Activated CD4-positive, CD25-positive, alpha-beta regulatory T cell treated with anti-CD3 and anti-CD28 coated beads, Interleukin-2, amount 50 U/mL, for 16 hours (primary cell): ENCODE measurements at places on chromosomes 11 and 22.

GRCh38 chr22:43925433-43926348, 2.1 kb downstream of the PNPLA3 start:
- DNase-seq: no peak

DNA sequence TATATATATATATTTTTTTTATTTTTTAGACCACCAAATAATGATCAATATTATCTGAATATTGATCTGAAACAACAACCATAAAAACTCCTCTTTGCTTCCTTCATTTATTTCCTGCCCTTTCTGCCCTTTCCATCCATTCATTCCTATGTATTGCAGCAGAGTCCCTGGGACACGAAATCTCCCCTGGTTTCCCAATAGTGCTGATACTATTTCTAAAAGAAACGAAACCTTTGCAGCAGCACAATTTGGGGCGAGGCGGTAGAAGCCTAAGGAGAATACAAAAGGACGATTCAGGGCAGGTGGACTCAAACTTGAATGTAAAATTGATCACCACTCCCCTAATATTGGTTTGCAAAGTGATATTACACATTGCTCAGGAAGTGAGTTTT, 16.9 kb upstream of the AMOTL1 start:
- no peak for DNase-seq

DNA sequence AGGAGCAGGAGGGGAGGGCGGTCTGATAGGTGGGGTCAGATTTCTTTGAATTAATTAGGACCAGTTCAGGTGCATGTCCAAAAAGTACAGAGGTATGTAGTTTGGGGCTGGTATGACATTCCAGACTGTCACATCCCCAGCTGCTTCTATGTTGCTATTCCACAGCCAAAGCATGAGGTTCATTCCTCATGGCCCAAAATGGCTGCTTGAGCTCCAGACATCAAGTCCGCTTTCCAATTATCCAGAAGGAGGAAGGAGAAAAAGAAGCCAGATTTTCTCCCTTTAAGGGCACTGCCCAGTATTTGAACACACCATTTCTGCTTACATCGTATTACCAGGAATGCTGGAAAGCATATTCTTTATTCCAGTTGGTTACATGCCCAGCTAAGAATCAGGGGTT, 58.0 kb upstream of the CD82 start:
- no peak for DNase-seq

DNA sequence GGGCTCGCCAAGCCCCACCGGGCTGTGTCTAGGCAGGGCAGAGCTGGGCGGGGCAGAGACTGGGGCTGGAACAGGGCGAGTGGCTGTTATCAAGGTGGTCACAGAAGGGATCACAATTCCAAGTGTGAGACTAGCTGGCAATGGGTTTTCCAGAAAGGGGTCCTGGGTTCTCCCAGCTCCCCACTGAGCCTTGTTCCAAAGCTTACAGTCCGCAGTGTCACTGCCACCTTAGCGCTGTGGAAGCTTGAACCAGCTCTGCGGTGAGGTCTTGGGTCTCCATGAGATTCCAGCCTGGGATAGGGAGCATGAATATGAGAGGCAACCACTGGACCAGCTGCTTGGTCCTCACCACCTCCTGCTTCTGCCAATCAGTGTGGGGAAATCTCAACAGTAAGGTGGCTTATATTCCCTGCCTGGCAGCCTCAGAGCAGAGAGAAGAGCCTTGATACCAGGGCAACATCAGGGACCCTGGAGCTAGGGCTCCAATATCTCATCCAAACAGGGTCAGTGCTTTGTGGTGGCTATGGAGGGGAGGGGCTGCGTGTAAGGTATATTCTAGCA, 831 bp downstream of the CD44 start:
- no peak for DNase-seq

GRCh38 chr22:42292732-42293520, 22.5 kb upstream of the TCF20 start:
- no peak for DNase-seq

DNA sequence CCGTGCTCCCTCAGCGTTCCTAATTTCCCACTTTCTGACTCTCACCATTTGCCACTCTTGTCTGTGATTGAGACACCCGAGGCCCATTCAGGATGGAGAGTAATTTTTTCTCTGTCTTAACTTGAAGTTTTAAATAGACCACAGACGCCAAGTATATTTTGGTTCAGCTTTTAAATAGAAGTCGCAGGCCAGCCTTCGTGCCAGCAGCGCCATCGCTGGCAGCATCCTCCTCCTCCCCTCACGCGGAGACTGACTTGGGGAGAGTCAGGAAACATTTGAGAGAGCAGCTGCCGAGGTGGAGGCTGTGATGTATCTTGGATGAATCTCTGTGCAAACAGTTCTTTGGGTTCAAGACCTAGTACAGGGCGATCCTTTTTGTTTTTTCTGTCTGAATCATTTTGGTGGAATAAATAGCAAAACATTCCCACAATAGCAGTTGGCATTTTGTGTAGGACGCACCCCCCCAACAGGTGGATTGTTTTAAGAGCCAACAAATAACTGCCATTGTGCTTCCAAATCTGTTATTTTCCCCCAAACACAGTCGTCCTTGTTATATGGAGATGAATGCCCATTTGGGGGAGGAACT, 889 bp upstream of the DMC1 start:
- DNase-seq: peak; percentile 1

DNA sequence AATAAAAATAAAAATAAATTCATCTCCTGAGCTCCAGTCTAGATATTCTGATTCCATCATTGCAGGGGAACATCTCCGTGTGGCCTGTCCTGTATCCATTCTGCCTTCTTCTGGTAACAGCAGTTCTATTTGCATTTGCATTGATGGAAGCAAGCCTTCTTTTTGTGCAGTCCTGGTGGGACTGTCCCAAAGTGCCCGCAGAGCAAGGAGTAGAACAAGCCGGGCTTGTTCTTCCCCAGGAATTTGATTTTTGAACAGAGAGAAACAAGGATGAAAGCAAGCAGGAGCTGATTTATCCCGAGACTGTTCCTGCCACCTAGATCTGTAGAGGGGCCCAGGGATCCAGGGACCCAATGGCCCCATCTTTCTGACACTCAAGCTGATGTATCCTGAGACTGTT, 65.4 kb downstream of the SYN3 start:
- no peak for DNase-seq

GRCh38 chr11:33709466-33709865, 8.8 kb upstream of the C11orf91 start:
- no peak for DNase-seq

GRCh38 chr11:11459578-11459977, 106.5 kb upstream of the CSNK2A3 start:
- no peak for DNase-seq
